ENCODE measurements at places on chromosomes 3 and 15.

DNA sequence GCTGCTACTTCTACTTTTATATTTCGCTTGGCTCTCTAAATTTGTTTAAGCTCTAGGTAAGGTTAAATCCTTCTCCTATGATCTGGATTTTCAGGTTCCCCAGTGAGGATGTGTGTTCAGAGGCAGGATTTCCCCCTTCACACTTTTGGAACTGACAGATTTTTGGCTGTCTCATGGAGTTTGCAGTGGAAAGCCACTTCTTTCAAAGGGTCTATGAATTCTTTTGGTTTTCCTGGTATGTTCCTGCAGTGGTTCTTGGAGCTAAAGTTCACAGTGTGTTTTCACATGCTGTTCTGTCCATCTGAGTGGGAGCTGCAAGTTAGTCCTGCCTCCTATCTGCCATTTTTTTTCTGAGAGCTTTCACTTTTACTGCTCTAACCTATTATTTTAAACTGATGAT lies 21.6 kb upstream of the TIGIT start:
- no peak for DNase-seq

DNA sequence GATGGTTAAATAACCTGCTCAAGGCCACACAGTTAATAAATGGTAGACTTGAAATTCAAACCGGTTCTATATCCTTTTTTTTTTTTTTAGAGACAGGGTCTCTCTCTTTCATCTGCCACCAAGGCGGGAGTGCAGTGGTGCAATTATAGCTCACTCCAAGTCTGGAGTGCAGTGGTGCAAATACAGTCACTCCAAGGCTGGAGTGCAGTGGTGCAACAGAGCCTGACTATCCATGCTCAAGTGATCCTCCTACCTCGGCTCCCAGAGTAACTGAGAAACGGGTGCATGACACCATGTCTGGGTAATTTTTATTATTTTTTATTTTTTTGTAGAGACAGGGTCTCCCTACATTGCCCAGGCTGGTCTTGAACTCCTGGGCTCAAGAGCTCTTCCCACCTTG lies 23.4 kb downstream of the DPP8 start:
- no peak for DNase-seq

DNA sequence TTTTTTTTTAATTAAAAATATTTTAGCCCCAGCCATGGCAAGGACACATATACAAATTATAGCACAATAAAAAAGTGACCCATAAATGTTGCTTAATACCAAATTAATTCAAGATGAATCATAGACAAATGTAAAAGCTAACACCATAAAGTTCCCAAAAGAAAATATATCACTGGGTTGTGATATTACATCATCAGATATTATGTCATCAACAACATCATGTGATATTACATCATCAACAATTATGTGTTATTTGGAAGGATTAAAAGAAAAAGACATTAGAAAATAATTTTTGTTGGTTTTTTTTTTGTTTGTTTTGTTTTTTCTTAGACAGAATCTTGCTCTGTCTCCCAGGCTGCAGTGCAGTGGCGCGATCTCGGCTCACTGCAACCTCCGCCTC lies 34.5 kb upstream of the ABHD10 start:
- DNase-seq: no peak

GRCh38 chr3:120442975-120443517 lies 7.7 kb downstream of the FSTL1 start:
- DNase-seq: no peak

Data from SHP77 (cell line).